ENCODE measurements at places on chromosomes 13 and 19. TPM values are rescaled to one million over a fixed set of nuclear protein-coding genes. Genes with fewer than 3 reads are reported as not detected.

GRCh38 chr19:533364-534058 is 2.0 kb downstream of the CDC34 start:
- H3K36me3 ChIP-seq: peaks cover 41% of the 10 kb centered on the region
- DNase-seq: no peak
- peak overlapping the region; percentile 95 for H3K27ac ChIP-seq
- H3K4me3 ChIP-seq: peak overlapping the region; percentile 85
- no peaks in the 10 kb centered on the region for H3K27me3 ChIP-seq

The TSSK6 gene
- total RNA-seq: 0.31 TPM

- H3K4me3 ChIP-seq: no peak overlapping the region
- no peak overlapping the region for H3K27ac ChIP-seq
- H3K27me3 ChIP-seq: no peaks in the 10 kb centered on the region
- no peaks in the 10 kb centered on the region for H3K4me1 ChIP-seq
- no peaks in the 10 kb centered on the region for H3K36me3 ChIP-seq
These were observed 239.1 kb upstream of the HTR2A start for GRCh38 chr13:47135800-47136503.

- no peak for DNase-seq
- H3K27ac ChIP-seq: no peak overlapping the region
- H3K4me1 ChIP-seq: peaks cover 18% of the 10 kb centered on the region
- H3K4me3 ChIP-seq: no peak overlapping the region
- peaks cover 32% of the 10 kb centered on the region for H3K27me3 ChIP-seq
These were observed 24.9 kb upstream of the WDR18 start for GRCh38 chr19:958967-959855.

- no peaks in the 10 kb centered on the region for H3K27me3 ChIP-seq
- no peaks in the 10 kb centered on the region for H3K36me3 ChIP-seq
- peaks cover 24% of the 10 kb centered on the region for H3K4me1 ChIP-seq
- peak; percentile 39 for DNase-seq
These were observed 897 bp downstream of the ETHE1 start for GRCh38 chr19:43525836-43526771.

DNA sequence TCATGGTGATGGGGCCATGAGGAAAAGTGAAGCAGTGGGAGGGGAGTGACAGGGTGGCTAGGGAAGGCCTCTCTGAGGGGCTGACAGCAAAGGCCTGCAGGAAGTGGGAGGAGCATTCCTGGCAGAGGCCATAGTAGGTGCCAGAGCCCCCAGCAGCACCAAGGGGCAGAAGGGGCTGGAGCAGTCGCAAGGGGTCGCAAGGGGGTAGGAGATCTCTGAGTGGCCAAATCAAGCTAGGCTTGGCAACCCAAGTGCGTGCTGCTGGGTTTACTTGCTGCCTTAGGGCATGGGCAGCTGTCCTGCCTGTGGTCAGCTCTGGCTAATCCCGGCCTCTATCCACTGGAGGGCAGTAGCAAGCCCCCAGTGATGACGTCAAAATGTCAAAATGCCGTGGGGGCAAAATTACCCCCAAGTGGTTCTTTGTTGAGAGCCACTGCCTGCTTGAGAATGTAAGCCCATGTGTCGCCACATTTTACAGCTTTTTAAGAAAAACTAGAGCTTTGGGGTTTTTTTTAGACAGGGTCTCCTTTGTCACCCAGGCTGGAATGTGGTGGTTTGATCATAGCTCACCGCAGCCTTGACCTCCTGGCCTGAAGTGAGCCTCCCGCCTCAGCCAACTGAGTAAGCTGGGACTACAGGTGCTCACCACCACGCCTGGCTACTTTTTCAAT is 11.8 kb downstream of the CCDC97 start:
- peaks cover 67% of the 10 kb centered on the region for H3K36me3 ChIP-seq
- peaks cover 3% of the 10 kb centered on the region for H3K27me3 ChIP-seq
- H3K27ac ChIP-seq: no peak overlapping the region
- peaks cover 47% of the 10 kb centered on the region for H3K4me1 ChIP-seq

DNA sequence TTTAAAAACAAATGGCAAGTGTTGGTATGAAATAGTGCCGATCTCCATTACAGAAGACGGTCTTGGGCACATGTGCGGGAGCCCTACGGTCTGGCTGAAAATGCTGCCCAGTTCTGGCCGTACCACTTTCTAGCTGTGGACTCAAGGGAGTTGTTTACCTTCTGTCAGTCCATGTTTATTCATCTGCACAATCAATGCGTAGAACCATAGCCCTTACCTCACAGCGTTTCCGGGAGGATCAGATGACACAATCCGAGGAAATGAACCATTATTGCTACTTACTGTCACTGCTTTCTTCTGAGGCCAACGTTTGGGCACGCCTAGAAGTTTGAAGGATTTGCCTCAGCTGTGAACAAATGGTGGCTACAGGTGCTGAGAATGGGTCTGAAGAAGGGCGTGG is 31.2 kb downstream of the GADD45B start:
- H3K27me3 ChIP-seq: no peaks in the 10 kb centered on the region
- DNase-seq: peak; percentile 56
- H3K36me3 ChIP-seq: no peaks in the 10 kb centered on the region
- peaks cover 4% of the 10 kb centered on the region for H3K4me1 ChIP-seq

All from muscle of leg (tissue), 16 donors.